Urothelium cell line (cell line): ENCODE measurements at places on chromosomes 12 and 14.
A peak's percentile ranks its signal among the peaks of the same experiment; 100 is the strongest.

DNA sequence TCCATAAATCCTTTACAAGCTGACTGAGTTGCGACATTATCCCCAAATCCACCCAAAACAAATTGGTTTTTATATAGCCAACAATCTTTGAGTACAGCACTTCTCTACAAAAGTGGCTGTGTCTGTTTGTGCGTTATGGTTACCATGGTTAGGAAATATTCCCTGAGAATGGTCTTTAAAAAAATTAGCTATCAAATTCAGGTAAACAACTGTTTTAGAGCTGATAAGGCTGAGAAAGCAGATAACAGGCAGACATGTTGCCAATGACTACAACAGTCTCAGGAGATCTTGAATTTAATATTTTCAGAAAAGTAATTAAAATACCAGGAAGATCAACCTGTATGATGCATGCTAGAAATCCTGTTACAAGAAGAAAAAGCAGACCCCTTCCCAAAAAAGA is 248.0 kb downstream of the RASSF9 start:
- no peak for DNase-seq

DNA sequence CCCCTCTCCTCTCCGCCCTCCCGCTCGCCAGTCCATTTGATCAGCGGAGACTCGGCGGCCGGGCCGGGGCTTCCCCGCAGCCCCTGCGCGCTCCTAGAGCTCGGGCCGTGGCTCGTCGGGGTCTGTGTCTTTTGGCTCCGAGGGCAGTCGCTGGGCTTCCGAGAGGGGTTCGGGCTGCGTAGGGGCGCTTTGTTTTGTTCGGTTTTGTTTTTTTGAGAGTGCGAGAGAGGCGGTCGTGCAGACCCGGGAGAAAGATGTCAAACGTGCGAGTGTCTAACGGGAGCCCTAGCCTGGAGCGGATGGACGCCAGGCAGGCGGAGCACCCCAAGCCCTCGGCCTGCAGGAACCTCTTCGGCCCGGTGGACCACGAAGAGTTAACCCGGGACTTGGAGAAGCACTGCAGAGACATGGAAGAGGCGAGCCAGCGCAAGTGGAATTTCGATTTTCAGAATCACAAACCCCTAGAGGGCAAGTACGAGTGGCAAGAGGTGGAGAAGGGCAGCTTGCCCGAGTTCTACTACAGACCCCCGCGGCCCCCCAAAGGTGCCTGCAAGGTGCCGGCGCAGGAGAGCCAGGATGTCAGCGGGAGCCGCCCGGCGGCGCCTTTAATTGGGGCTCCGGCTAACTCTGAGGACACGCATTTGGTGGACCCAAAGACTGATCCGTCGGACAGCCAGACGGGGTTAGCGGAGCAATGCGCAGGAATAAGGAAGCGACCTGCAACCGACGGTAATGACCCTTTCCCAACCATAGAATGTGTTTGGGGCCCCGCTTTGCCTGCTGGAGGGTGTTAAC is 615 bp downstream of the CDKN1B start:
- peak; percentile 29 for DNase-seq

GRCh38 chr14:46058964-46059563 is 592.5 kb downstream of the RPL10L start:
- no peak for DNase-seq

DNA sequence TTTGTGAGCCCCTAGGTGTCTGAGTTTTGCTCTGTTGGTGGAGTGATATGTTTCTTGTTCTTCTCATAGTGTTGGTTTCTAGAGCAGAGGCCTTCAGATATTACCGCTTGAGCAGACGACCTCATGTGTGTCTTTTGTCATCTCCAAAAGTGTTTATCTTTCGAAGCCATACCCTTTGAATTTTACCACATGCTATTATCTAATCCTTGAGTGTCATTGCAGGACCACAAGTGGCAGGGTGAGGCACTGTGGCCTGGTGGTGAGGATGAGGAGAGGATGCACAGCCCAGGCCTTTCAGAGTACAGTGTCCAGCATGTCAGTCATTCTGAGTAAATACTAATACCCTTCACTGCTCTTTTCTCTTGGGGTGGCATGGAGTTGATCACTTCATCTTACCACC is 57.2 kb upstream of the CISTR start:
- DNase-seq: no peak

GRCh38 chr12:111401167-111401605 is 4.5 kb upstream of the SH2B3 start:
- DNase-seq: no peak

DNA sequence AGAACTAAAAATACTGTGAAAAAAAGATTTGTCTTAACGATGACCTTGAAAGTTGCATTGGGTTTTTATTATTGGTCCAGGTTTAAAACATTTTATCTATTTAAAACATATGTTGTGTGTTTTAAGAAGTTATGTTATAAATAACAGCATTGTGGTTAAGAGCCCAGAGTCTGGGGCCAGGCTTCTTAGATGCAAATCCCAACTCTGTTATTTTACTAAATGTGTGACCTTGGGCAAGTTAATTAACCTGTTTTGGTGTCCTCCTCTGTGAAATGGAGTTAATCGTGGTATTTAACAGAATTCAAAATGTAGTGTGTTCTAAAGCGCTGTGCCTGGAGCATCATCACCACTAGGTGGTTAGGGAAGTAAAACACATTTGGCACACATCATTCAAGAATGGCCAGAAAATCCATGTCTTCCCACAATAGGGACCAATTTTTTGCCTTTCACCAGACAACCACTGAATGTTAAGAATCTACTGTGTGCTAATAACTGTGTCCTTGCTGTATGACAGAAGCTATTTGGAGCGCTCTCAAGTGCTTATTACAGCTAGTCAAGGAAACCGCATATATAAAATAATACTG is 133.3 kb downstream of the MON2 start:
- DNase-seq: no peak

- DNase-seq: no peak
Measured at GRCh38 chr12:524167-524951, 64.6 kb downstream of the B4GALNT3 start.

GRCh38 chr12:124493809-124494750 is 73.3 kb downstream of the NCOR2 start:
- DNase-seq: no peak

GRCh38 chr14:53796734-53797133 is 159.9 kb downstream of the BMP4 start:
- DNase-seq: no peak

DNA sequence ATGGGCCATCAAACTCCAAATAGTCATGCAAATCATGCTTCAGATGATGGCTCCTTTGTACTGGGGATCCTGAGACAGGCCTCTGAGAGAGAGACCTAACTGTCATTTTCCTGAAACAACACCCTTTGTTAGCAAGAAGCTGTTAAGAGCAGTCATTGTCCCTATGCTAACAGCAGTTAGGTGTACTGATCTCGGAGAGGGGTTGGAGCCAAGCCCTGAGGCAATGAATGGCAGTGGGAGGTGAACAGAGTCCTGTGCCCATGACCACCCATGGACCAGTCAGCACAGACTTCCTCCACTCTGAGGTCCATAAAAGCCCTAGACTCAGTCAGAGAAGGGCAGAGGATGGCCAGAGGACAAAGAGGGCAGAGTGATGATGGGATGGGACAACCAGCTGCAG is 747.6 kb upstream of the LRFN5 start:
- DNase-seq: no peak

- no peak for DNase-seq
Measured at GRCh38 chr12:20865873-20866272, 55.4 kb downstream of the SLCO1B3 start.

GRCh38 chr12:26195250-26195640 is at the start of gene SSPN:
Gene SSPN, plus strand, starts transcription at chr12:26195573. Its CDS starts 100 bp downstream, at chr12:26195673.
- peak; percentile 63 for DNase-seq

DNA sequence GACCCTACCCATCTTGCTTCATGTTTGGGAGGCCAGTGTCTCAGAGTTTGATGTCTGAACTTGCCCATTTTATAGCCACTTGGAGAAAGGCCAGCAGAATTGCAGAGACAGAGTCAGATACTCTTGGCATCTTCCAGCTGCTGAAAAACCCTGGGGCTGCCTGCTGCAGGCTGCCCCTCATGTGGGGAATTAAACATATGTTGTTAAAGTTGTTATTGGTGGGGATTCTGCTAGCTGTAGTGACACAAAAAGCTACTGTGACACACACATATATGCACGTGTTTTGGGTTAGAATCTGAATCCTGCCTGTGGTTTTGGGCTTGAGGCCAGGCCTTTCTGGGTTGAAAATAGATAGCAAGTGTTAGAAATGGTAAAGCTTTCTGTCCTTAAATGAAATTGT is 1288.4 kb downstream of the AACS start:
- DNase-seq: peak; percentile 8

DNA sequence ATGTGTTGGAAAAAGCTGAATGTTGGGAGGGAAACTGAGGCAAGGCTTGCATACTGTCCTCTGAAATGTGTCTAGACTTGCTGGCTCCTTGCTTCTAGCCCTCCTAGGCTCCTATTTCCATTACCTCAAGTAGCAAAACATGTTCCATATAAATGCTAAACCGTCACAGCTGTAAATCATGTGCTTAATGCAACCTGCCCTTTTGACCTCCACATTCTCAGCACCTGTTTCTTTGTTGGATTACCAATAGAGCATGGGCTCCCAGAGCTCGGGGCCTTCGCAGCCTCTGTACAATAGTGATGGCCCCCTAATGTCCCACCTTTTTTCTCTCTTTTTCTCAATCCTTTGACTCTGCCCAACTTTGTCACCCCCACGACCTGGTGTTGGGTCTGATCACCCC is 23.3 kb downstream of the RERGL start:
- DNase-seq: no peak

- DNase-seq: no peak
Measured at GRCh38 chr14:95535226-95536021, 574 bp downstream of the GLRX5 start.

- no peak for DNase-seq
Measured at GRCh38 chr14:98792171-98792570, 479.8 kb downstream of the BCL11B start.

DNA sequence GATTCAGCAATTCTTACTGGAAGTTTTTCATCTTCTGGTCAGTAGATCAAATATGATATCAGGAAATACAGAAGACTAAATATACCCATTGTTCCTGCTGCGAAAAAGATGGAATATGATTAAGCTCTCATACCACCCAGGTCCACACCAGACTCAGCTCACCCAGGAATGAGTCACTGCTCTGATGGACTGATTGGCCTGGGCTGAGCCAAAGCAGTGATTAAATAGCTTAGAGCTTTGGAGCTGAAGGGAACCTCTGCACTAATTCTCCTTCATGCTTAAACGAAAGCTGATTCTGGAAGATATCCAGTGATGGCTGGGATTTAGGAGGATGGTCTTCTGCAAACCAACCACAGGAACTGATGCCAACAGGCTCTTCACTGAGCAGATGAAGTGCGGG is 62.0 kb upstream of the SYT1 start:
- peak; percentile 70 for DNase-seq

GRCh38 chr12:118359541-118359915 is 13.2 kb downstream of the TAOK3 start:
- no peak for DNase-seq

GRCh38 chr12:9736936-9737705 is 4.2 kb upstream of the CLECL1 start:
- DNase-seq: no peak

GRCh38 chr12:97148941-97149559 is 242.0 kb downstream of the NEDD1 start:
- DNase-seq: peak; percentile 30
